NCI-H2029 (cell line): ENCODE measurements at places on chromosomes 16 and 17.

- no peak for DNase-seq
These were observed at the start of gene CD300H for GRCh38 chr17:74567397-74567796. CD300H (minus strand) TSS chr17:74567509.

DNA sequence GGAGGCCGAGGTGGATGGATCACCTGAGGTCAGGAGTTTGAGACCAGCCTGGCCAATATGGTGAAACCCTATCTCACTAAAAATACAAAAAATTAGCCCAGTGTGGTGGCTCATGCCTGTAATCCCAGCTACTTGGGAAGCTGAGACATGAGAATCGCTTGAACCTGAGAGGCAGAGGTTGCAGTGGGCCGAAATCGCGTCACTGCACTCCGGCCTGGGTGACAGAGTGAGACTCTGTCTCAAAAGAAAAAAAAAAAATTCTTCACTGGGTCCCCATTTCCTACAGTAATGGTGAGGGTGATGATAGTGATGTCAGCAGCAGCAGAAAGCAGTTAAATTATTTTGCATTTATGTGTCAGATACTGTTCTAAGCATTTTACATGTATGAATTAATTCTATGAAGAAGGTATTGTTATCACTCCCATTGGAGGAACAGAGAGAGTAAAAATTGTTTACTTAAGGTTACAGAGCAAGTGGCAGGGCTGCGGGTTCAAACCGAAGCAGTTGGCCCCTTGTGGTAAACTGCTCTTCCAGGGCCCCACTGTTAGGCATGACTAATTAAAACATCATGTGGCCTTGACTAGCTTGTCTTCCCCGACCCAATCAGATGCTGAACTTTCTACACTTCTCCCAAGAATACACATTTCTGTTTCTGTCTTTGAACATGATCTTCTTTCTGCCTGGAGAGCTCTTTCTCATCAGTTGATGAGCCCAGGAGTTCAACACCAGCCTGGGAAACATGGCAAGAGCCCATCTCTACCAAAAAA is 45.8 kb downstream of the STAT3 start:
- no peak for DNase-seq

GRCh38 chr17:53217311-53217710 is 605.4 kb upstream of the KIF2B start:
- DNase-seq = no peak

- DNase-seq = no peak
These were observed 20.1 kb downstream of the TOX3 start for GRCh38 chr16:52526830-52527229.

GRCh38 chr16:54286366-54287130 is at the start of gene IRX3:
IRX3 (minus strand) TSS chr16:54286787; CDS start chr16:54286050, 737 bp downstream.
- peak; percentile 44 for DNase-seq

DNA sequence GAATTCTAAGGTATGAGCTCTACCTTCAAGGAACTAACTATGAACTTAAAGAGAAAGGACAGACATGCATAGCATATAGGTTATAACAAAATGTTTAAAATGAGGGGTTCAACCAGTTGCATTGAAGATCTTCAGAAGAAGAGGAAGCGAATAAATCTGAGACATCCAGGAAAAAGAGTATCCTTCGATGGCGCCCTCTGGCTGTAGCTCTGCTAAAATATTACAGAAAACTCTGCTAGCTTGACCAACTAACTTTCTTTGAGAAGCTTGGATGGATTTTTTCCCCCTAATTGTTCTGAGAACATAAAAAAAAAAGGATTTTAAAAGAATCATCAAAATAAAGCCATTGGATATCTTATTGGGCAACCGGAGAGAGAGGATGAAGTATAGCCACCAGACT is 659.9 kb upstream of the SOX9 start:
- no peak for DNase-seq

DNA sequence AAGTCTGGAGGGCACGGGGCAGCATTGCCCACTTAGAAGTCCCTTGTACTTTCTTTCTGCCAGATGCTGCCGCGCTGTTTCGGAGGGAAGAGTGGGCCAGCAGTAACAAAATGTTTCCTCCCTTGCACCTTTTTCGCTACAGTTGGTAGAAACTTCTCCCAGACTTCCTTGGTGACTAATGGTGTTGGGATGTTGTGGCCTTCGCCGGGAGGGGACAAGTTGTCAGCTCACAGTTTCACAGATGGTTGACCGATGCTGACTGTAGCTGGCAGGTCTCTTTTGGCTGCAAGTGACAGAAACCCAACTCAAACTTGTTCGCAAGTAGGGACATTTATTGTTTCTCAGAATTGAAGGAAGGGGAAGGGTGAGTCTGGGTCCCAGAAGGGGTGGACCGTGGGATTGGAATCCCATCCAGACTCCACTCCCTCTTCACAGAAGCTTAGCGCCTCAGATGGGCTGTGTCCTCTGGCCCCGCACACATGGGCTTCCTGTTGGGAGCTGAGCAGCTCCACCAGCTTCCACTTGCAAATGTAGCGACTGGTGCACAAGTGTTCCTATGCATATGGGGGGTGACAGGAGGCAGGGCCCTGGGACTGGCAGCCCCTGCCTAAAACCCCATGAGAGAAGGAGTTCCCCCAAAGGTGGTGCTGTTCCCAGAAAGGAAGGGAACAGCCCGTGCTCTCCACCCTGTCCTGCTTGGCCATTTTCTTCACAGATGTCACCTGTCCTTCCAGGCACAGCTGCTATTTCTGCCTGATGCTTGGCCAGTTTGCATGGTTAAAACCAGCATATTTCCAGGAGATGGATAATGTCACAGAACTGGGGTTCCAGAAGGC is 30.9 kb upstream of the RPRML start:
- DNase-seq = no peak

- DNase-seq = no peak
These were observed 15.6 kb downstream of the WSCD1 start for GRCh38 chr17:6085812-6086211.

DNA sequence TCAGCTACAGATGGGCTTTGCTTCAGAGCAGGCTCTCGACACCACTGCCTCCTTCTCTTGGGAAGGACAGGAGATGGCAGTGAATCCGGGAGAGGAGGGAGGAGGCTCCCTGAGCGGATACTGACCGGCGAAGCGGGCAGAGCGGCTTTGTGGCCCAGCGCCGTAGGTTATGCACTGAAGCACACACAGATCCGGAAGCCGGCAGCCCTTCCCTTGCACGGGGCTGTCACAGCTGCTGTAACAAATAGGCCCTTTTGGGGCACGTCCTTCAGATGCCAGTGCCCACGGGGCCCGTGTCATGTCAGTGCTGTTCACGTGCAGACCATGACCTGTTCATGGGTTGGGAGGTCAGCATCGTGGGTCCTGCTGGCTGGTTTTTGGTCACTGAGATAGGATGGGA is 144.7 kb upstream of the CHMP6 start:
- no peak for DNase-seq

- no peak for DNase-seq
These were observed 9.4 kb downstream of the PLD6 start for GRCh38 chr17:17196776-17197175.

DNA sequence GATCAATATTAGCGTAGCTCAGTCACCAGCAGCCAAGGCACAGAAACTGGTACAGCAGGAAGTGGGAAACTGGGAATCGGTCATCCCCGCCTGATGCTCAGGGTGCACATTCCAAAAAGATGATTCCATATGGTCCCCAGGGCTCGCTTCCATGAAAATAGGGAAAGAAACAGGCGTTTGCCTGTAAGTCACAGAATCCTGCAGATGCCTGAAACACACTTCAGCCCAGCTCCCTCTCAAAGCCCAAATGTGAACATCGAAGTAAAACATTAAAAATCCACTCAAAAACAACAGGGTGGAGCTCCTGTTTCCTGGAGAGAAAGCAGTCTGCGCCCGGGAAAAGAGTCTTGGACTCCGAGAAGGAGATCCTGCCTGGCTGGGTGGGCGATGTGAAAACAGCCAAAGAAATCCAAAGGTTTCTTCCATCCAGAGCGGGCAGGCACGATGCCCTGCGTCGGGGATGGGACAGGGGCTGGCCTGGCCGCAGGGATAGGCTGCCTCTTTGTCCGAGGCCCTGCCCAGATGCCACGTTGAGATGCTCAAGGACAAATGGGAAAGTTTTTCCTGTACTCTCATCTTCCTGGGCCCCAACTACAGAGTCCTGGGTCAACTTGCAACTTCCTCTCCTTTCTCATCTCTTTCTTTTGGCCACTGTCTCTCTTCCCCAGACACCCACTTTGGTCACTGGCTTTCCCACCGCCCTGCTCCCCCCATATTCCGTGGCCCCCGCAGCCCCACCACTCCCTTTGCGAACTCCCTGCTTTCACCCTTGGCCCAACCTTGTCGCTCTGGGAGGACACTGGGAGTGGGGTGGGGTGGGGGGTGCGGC is 743 bp downstream of the WIPI1 start:
- DNase-seq = no peak

- no peak for DNase-seq
These were observed 73.2 kb downstream of the NT5M start for GRCh38 chr17:17376362-17376761.

GRCh38 chr17:77542551-77543490 is 402.1 kb downstream of the SEC14L1 start:
- DNase-seq = peak; percentile 72

DNA sequence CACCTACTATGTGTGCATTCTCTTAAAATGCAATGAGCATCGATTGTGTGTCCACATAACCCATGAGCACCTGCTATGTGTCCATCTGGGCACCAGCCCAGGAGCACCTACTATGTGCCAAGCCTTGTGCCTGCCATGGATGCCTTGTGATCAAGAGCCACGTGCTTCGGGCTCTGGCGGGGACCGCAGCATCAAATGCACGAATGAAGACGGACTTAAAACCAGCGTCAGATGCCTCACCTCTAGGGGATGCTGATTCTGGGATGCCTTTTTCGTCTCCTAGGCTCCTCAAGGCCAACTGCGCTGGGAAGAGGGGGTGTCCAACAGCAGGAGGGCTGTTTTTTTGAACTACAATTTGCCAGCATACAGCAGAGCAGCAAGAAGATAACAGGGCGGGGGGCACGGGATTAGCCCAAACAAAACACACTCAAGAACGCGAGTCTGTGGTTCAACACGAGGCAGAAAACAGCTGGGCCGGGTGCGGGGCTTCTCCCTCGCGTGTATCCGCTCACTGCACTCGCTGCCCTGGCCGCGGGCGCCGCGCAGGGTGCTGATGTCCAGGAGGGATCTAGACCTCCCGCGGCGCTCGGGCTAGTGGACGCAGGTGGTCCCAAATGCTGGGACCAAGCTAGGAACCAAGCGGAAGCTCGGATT is 1.2 kb upstream of the GLIS2 start:
- DNase-seq = no peak

DNA sequence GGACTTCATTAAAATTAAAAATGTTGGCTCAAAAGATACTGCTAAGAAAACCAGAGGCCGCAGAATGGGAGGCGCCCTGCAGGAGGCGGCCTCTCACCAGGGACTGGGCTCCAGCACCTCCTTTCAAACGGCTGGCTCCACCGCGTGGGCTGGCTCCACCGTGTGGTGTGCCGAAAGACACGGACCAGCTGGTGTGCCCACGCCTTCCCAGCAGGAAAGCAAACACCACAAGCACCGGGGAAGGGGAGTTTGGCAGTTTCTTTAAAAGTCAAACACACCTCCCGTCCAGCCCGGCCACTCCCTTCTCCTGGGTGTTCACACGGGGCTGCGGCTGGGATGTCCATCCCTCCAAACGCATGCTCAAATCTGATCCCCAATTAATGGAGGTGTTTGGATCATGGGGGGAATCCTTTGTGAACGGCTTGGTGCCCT is 13.9 kb downstream of the HAGH start:
- no peak for DNase-seq

- DNase-seq = no peak
These were observed 13.4 kb downstream of the FBF1 start for GRCh38 chr17:75927286-75927922.

DNA sequence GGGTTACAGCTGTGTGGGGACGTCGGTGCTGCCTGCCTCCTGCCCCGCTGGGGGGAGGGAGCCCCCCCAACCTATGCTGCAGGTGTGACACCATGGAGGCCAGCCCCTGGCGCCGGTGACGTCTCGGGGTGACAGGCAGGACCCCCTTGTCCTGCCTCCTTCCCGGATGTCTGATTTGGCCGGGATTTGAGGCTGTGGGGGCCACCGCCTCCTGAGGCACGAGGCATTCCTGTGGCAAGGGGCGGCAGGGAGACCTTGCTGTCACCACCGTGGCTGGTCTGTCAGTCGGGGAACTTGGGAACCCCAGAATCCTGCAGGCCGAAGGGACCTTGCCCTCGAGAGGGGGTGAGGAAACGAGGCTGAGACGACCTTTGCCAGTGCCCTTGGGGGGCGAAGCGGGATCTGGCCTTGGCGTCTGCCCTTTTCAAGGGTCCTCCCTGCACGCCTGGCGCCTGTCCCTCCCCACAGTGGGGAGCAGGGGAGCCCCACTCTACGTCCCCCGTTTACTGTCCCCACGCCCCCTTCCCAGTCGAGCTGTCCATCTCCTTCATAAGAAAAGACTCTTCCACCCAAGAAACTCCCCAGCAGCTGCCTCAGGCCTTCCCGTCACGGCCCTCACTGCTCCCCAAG is 74.4 kb downstream of the METRNL start:
- DNase-seq = no peak

DNA sequence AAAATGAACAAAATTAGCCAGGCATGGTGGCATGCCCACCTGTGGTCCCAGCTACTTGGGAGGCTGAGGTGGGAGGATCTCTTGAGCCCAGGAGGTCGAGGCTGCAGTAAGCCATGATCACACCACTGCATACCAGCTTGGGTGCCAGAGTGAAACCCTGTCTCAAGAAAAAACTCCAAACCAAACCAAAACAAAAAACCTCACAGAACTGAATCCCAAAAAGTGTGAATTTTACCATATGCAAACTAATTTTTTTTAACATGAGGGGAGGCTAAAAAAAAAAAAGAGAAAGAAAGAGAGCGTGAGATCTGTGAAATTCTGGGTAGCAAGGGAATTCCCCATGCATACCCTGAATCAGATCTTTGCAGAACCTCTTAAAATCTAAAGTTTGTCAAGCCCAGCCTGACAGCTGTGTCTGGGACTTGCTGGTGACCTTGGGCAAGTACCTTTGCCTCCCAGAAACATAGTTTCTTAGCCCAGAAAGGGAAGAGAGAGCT is 17.1 kb upstream of the CDH1 start:
- DNase-seq = no peak

DNA sequence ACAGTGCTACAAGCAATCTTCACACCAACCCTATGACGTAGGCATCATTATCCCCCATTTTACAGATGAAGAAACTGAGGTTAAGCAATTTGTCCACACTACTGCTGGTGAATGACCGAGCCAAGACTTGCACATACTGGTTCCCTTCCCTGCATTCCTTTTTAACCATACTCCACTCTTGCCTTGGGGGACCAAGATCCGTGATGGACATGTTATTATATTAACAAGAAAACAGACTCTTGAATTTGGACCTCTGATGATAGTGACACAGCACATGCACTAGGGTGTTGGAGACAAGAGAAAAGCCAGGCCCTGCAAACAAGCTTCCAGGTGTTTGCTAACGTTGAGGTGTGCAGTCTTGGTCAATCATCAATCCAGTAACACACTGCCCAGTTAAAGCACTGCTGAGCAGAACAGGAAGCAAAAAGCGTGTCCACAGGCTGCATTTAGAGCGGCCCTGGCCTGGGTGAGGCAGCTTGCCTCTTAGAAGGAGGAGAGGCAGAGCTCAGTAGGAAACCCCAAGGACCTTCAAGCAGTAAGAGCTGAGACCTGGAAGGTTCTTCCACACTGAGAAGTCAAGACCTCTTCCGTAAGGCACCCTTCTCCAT is 36.7 kb downstream of the HNF1B start:
- no peak for DNase-seq

GRCh38 chr17:75404731-75405364 is 630 bp downstream of the GRB2 start:
- DNase-seq = no peak

- no peak for DNase-seq
These were observed 775 bp downstream of the SPIRE2 start for GRCh38 chr16:89828870-89829629.
